ENCODE measurements at places on chromosomes 3 and 15.
A peak's percentile ranks its signal among the peaks of the same experiment; 100 is the strongest.

- DNase-seq, result no peak
Measured at GRCh38 chr3:152176998-152177397, 91.7 kb upstream of the MBNL1 start.

DNA sequence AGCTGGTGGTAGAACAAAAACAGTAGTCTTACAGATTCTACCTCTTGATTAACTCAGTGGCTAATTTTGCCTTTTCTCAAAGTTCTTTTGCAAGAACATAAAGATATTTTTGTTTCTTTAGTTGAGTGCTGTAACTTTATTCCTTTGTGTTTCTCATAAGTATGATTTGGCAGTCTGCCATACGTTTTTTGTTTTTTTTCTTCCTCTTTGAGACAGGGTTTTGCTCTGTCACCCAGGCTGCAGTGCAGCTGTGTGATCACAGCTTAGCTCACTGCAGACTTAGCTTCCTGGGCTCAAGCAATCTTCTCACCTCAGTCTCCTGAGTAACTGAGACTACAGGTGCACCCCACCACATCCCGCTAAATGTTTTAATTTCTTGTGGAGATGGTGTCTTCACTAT is 22.4 kb downstream of the B3GNT5 start:
- DNase-seq, result no peak

- no peak for DNase-seq
Measured at GRCh38 chr3:30161375-30161774, 445.0 kb upstream of the TGFBR2 start.

DNA sequence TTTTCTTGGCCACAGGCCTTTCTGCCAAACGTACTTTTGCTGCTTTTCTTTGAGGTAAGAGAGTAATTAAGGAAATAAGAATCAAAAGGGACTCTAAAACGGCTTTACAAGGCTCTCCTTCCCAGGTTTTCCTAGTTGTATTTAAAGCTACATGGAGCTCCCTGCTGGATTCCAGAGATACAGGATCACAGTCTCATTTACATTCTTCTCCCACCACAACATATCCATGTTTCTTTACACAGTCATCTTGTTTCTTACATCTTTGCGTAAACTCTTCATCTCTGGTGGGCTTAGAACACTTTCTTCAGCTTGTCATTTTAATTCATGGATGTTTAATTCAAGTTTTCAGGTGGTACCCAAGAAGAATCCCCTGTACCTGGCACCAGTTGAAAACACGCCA is 117.6 kb upstream of the BFSP2 start:
- DNase-seq, result no peak

DNA sequence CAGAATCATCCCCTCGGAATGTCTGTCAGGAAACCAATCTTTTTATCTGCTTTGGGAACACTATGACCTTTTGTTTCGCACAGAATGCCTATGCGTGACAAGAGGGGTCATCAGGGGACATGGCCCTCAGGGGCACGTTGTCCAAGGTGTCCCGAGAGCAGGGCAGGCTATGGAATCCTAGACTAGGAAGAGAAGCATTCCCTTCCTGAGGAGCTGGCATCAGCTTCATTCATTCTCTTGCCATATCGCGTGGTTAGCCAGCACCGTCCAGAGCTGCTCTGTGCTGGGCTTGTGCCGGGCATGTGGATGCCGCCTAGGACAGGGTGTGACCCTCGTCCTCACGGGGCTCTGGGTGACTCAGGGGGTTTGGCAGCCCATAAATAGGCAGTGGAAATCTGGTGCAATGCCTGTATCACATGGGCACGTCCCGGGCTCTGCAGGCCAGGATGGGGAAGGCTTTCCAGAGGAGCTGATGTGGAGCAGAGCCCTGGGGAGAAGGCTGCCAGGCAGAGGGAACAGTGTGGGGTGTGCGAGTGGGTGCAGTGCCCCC is 117.8 kb downstream of the TMEM266 start:
- DNase-seq, result no peak

GRCh38 chr3:10253731-10254130 is 5.5 kb downstream of the TATDN2 start:
- DNase-seq, result no peak

GRCh38 chr3:121436074-121436473 is 109.7 kb downstream of the POLQ start:
- no peak for DNase-seq

- no peak for DNase-seq
Measured at GRCh38 chr15:43954181-43954621, 127.4 kb downstream of the WDR76 start.

DNA sequence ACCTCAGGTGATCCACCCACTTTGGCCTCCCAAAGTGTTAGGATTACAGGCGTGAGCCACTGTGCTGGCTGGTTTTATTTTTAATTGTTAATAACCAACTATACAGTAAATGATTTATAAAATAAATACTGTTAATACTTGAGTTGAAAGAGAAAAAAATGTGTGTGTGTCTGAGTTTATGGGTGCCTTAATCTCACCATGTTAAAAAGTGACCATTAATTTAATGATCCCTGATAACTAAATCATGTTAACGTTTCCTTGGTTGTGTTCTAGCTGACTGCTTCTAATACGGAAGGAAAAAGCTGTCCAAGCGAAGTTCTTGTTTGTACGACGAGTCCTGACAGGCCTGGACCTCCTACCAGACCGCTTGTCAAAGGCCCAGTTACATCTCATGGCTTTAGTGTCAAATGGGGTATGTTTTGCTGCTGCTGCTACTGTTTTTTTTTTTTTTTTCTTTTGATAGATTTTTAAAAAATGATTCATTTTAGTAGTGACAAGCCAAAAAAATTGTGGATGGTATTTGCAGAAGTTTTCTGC is 113.5 kb downstream of the GHSR start:
- no peak for DNase-seq

- no peak for DNase-seq
Measured at GRCh38 chr3:136146981-136147729, 49.0 kb downstream of the MSL2 start.

DNA sequence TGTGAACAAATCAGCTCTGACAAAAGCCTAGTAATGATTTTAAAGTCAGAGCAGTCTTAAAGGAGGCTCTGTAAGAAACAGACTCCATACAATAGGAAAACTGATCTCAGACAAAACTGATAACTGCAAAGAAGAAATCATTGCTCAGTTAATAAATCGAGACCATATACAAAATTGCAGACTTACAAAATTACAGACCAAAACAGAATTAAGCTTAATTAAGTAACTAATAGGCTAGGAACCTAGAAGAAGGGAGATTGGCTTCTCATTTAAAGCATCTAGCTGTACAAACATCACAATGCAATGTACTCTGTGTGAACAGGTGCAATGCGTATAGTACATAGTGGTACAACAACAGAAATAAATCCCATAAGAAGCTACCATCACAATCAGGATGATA is 46.3 kb downstream of the ZBTB20 start:
- no peak for DNase-seq

- no peak for DNase-seq
Measured at GRCh38 chr3:168620854-168621253, 525.1 kb upstream of the GOLIM4 start.

DNA sequence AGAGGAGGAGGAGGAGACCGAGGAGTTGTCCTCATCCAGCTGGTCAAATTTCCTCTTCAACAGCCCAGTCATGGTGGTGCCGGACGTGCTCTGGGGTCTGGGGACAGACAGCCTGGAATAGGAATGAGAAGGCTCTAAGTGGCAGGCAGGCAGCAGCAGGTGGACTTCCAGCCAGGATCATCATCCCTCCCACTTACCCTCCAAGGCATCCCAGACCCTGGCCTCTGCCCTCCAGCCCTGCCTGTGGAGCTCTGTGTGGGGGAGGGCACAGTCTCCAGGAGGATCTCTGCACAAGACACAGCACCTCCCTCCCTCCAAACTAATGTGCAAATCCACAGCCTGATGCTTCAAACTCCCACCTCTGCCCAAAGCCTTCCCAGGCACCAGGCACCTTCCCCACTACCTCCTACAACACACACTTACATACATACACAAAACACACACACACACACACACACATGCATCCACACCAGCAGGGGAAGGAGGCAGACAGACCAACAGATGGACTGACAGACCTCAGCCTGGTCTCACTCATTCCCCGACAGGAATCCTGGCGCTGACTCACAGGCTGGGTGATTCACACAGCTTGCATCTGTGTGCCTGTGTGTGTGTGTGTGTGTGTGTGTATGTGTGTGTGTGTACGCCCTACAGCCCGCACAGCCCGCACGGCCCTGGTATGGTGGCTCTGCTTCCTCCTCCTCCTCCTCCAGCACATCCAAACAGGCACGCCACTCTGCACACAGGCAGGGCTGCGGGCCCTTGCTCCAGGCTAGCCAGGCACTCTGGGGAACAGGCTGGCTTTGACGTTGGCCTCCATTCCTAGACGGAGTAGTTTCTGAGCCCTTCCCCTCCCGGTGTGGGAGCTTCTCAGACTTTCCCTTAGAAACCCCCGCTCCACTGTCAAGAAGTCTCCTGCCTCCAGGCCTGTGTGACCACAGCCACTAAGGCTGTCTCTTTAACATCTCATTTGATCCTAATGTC is 6.5 kb downstream of the CSRNP1 start:
- peak; percentile 62 for DNase-seq

- DNase-seq, result no peak
Measured at GRCh38 chr3:67901681-67902080, 247.3 kb upstream of the SUCLG2 start.

GRCh38 chr3:128902426-128902825 is 23.0 kb downstream of the ACAD9 start:
- DNase-seq, result no peak

DNA sequence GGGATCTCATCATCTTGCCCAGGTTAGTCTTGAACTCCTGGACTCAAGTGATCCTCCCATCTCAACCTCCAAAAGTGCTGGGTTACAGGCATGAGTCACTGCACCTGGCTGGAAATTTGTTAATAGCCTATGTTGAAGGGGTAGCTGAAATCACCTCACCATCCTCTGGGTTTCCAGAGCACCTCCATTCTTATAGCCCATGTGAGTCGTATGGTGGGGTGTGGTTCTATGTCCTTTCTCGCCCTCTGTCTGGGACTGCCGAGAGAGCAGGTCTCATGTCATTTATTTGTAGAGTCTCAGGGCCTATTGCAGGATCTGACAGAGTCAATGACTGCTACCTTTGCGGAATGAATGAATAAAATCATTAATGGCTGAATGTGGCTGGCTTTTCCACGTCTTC is 20.9 kb downstream of the CEMIP start:
- DNase-seq, result no peak

GRCh38 chr15:97652041-97652440 is 308.5 kb upstream of the ARRDC4 start:
- DNase-seq, result no peak

DNA sequence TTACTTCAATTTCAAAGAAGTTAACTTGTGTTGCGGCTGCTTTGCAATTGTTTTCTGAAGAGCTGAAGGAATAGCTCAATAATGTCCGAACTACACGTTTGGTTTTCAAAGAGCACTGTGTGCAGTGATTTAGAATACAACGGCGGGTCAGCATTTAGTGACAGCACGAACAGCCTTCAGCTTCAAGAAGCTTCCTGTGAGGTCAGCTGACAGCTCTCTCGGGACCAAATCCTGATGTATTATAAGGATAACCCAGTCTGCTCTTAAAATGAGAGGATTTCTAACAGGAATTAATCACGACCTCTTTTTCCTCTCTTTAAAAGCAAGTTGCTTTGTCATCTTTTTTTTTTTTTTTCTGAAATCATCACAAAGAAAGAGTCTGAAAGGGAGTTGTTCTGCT is 97.9 kb upstream of the UNC13C start:
- no peak for DNase-seq

DNA sequence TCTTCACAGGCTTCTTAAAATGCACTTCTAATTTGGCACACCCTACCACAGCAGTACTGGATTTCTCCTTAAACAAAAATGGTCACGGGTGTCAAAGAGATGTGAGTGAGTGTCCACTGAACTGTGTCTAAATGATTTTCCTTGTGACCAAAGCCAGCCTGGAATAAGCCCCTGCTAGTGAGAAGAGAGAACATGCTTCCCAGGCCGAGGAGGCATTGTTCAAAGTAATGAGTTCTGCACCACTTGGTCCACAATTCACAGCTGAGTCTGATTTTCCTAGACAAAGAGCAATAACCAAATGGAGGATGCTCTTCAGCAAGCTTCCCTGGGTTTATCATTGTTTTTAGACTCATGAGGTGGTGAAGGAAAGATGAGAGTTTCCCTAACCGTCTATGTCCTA is 3.8 kb downstream of the PLCH1 start:
- no peak for DNase-seq

DNA sequence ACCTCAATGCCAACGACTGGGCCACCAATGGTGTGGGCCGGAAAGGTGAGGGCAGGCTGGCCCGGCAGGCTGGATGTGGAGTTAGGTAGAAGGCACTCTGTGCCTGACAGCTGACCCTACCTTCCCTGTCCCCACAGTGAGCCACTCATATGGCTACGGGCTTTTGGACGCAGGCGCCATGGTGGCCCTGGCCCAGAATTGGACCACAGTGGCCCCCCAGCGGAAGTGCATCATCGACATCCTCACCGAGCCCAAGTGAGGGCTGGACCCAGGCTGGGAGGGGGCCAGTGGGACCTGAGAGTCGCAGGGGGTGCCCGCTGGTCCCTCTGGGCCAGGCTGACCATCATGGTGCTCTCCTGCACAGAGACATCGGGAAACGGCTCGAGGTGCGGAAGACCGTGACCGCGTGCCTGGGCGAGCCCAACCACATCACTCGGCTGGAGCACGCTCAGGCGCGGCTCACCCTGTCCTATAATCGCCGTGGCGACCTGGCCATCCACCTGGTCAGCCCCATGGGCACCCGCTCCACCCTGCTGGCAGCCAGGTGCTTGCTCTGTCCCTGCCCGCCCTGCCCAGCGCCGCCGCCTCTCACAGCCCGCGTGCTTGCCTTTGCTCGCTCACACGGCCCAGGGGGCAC is 4.5 kb upstream of the FES start:
- no peak for DNase-seq

DNA sequence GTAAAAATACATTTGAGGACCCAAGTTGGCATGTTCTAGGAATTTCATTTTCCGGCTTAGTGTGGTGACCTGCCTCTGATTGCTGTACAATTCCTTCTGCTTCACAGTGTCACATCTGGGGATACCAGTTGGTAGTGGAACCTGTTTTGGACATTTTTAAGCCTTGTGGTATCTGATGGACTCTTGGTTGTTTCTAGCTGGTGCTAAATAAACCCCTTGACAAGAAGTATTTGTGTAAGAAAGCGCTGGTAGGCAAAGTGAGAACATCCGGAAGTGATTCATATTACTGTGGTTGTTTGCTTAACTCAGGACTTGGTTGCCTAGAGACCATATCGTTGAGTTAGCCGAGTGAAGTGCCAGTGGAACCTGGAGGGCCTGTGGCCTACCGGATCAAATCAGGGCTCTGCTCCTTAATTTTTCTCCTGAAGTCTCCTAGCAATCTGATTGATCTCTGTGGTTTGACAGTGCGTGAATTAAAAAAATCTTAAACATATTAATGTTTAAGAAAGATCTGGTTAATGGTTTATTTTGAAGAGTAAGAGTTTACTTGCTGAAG is 12.8 kb downstream of the IQGAP1 start:
- DNase-seq, result peak; percentile 39

DNA sequence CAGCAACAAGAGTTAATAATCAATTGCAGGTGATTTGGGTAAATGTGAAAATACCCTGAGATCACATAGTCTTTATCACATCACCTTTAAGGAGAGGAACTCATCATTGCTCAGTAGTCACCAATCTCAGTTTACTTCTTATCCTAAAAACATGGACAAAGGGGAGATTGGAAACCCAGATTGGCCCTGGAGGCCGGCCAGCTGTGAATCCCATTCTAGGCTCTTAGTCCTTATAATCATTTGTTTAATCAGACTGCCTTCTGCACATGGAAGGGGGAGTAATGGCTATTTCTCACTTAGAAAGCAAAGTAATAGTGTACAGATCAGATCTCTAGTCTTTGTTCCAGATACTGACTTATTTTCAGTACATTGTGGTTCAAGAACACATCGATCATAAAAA is 37.2 kb upstream of the CPB1 start:
- DNase-seq, result no peak

- DNase-seq, result no peak
Measured at GRCh38 chr3:137807998-137808397, 43.9 kb downstream of the SOX14 start.
